ENCODE measurements at places on chromosomes 11 and 22.

GRCh38 chr11:72036687-72037086 lies 38.0 kb downstream of the IL18BP start:
- DNase-seq: no peak

DNA sequence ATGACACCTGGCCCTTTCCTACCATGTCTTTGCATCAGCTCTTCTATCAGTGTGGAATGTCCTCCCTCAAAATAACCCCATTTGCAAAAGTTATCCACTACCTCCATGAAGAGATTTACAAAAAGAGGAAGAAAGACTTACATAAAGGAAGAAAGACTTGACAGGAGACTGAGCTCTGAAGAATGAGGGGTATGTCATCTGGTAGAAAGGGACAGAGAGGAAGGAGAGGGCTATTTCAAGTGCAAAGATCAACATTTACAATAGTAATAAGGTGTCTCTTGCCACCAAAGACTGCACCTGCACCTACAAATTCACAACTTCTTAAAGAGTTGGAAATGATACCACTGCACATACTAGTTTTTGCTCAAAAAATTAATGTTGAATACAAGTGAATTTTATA lies 18.2 kb downstream of the PAK1 start:
- DNase-seq: no peak

DNA sequence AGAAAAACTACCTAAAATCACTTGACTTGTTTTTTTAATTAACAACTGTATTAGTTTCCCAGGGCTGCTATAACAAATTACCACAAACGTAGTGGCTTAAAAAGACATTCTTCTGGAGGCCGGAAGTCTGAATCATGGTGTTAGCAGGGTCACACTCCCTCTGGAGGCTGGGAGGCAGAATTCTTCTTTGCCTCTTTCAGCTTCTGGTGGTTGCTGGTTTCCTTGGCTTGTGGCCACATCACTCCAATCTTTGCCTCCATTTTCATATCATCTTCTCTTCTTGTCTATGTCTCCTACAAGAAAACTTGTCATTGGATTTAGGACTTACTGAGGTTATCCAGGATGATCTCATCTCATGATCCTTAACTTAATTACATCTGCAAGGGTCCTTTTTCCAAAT lies 7.4 kb upstream of the INCENP start:
- no peak for DNase-seq

GRCh38 chr11:105923252-105923651 lies 98.8 kb downstream of the MSANTD4 start:
- DNase-seq: no peak

DNA sequence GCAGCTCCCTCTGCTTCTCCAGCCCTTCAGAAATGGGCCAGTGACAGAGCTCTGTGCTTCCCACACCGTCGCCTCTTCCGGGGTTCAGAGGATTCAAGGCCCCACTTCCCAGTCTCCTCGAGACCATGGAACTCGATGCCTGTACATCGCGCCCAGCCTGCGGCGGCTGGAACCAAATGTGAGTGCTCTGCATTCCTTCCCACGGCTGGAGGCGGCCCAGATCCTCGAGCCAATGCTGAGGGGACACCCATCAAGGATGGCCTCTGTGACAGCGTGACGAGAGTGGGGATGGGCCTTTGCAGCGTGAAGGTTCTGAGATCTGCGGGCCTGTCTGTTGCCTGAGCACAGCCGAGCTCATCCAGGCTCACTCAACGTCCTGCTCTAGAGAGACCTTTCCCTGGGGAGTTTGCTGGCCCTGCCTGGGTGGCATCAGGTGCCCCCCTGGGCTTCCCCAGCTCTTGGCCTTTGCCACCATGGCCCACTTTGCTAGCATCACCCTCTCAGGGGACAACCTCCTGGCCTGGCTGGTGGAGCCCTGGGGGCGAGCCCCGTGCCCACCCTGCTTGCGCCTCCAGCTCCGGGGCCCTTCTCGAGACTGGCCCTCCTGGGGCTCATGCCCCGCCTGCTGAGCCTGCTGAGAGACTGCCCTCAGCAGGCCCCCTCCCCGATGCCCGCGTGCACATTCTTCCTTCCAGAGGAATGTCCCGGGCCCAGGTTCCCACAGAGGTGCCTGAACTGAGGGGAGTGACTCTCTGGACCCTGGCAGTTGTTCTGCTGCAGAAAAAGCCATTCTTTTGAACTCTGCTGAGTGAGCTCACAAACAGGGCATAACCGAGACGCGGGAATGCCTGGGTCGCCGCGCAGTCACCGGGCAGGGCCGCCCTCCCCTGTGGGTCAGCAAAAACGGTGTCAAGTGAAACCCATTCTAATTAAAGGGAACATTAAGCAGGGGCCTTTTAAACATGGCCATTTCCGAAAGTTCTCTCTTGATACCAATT lies 7.3 kb upstream of the MYEOV start:
- DNase-seq: no peak

DNA sequence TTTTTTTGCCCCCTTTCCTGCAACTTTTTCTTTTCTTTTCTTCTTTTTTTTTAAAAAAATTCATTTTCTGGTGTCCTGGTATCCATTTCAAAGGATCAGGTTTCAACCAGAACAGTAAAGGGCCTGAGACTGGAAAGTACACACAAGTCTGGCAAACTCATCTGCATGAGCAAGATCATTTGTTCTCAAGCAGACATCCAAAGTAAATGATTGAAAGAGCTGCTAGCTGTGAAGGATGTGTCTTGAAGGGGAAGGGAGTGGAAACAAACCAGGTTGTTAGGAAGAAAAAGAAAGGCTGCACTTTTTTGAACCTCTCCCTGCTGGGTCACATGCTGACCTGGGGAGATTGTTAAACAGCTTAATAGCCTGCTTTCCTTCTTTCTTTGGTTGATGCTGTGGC lies 5.3 kb downstream of the YAP1 start:
- DNase-seq: no peak

GRCh38 chr11:35978183-35978582 lies 34.3 kb downstream of the LDLRAD3 start:
- no peak for DNase-seq

- no peak for DNase-seq
Measured at GRCh38 chr11:76147106-76147740, 59.1 kb downstream of the WNT11 start.

DNA sequence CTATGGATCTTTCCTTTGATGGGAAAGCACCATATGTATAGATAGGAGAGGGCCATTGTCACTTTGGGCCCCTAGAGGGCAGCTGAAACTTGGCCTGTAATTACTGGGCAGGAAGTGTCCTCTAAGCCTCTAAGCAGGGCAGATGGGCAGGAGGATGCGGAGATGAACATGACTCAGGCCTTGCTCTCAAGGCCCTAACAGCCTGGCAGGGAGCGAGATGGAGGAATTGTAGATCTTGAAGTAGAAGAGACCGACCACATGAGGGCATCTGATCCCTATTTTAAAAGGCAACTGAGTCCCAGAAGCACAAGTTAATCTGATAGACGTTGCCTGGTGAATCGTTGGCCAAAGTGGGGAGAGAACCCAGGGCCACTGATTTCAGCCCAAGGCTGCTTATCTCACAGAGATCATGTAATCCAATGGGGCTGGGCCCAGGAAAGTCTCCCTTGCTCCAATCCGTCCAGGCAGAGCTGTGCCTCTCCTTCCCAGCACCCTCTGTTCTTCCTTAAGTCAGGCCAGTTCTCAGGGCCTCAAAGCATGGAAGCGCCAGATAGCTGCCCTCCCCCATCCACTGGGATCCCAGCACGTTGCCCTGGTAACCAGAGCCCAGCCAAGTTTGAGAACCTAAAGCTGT lies 2.5 kb upstream of the SEPTIN3 start:
- DNase-seq: no peak

- no peak for DNase-seq
Measured at GRCh38 chr11:126318574-126319373, 14.9 kb downstream of the DCPS start.
